ENCODE measurements at places on chromosomes 7 and 10.

DNA sequence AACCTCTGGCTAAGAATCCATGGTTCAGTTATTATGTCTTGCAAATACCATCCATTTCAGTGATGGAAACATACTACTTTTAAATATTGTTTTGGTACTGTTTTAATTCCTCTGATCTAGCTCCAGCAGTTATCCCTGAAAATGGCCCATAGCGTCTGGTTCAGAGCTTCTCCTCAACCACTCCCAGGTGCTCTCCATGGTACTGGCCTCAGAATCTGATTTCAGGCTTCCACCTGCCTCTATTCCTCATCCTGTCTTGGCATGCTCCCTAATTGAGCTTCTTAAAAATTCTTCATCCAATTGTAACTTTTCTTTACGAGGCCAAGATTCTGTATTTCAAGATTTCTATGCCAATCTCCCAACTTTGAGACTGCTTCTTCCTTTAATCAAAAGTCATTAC lies 236.3 kb downstream of the HTR7 start:
- no peak for DNase-seq

GRCh38 chr10:17788646-17789045 lies 20.5 kb upstream of the MRC1 start:
- no peak for DNase-seq

DNA sequence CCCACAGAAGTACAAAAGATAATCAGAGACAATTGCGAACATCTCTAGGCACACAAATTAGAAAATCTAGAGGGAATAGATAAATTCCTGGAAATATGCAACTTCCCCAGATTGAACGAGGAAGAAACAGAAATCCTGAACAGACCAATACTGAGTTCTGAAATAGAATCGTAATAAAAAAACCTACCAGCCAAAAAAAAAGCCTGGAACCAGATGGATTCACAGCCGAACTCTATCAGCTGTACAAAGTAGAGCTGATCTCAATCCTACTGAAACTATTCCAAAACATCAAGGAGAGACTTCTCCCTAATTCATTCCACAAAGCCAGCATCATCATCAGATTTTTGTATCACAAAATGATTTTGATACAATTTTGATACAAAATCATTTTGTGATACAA lies 206.4 kb downstream of the REEP3 start:
- no peak for DNase-seq

DNA sequence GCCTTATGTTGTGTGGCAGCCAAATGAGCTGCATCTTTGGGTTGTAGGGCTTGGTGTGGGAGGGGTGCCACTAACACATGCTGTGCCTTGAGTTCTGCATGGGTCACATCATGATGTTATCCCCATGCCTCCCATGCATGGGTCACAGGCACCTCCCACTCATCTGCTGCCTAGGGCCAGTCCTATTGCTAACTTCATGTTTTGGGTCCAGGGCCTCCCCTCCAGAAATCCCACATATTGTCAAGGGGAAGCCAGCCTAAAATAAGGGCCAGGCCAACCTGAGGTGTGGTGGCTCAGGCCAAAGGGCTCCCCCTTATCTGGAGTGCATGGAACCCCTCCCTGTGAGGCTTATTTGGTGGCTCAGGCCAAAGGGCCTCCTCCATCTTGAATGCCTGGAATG lies 299.0 kb downstream of the RPS24 start:
- DNase-seq, result no peak

GRCh38 chr10:124560377-124561105 lies 98.9 kb downstream of the LHPP start:
- DNase-seq, result peak; percentile 52

- no peak for DNase-seq
Observed at GRCh38 chr10:76395251-76395650, 963.8 kb downstream of the LRMDA start.

- DNase-seq, result no peak
Observed at GRCh38 chr10:63267414-63268148, 134.5 kb downstream of the NRBF2 start.

DNA sequence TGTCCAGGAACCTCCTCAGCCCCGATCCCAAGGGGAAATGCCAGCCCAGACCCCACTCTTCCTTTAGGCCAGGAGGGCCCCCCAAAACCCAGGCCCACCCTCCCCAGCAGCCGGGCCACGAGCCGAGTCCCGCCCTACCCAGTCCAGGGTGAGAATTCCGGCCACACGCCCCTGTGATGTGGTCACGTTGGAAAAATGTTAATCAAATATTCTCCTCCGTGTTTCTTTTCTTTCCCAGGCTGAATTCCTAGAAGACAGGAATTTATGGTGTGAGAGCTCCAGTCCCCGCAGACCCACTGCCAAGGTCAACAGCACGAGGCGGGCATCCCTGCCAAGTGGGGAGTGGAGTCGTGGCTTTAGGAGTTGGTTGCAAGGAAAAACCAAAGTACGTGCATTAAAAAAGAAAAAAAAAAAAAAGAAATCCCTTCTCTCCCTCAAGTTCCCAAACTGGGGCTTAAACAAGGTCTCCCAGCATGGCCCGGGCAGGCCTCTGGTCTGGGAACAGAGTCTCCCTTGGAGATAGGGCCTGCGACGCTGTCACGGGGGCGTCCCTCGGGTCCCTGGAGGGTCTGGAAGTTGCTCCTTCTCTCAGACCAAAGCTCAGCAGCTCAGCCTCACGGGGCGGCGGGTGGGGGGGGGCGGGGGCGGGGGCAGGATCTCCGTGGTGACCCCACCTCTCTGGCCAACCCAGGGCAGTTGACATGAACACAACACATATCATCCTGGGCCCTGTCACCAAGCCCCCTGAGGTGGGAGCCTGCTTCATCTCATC lies 28.1 kb upstream of the ELN start:
- DNase-seq, result no peak

DNA sequence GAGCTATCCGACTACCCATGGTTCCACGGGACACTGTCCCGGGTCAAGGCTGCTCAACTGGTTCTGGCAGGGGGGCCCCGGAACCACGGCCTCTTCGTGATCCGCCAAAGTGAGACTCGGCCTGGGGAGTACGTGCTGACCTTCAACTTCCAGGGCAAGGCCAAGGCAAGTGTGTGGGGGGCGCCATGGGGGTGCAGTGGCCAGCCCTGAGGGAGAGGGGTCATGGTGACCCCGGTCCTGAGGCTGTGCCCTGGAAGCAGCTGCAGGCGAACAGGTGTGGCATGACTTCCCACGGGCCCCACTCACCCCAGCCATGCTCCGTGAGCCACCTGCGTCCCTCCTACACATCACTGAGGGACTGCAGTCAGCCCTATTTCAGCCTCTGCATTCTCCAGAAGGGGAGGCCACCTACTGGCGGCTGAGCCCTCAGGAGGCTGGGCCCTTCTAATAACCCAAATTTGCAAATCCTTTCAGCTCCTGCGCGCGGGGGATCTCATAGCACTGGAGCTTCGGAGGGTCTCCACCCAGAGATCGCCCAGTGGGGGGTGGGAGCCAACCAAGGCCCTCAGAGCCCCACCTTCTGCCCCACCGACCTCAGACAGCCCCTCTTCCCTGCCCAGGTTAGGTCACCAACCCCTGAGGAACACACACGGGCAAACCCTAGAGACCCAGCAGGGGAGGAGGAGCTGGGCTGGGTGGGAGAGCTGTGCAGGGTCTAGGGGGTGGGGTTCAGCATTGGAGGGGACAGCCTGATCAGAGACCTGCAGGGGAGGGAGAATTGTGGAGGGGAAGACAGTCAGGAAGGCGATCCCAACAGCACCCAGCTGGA lies 30.8 kb downstream of the SH2B2 start:
- DNase-seq, result peak; percentile 70

DNA sequence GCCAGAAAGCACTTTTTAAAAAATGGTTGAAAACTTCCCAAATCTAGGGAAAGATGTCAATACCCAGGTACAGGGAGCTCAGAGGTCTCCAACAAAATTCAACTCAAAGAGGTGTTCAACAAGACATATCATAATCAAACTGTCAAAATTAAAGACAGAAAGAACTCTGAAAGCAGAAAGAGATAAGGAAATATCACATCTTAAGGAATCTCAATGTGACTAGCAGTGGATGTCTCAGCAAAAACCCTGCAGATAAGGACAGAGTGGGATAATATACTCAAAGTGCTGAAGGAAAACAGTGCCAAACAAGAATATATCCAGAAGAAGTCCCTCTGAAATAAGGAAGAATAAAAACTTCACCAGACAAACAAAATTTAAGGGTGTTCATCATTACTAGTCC lies 13.0 kb upstream of the GSTK1 start:
- DNase-seq, result no peak

- no peak for DNase-seq
Observed at GRCh38 chr10:124074501-124075109, 18.8 kb downstream of the CHST15 start.

DNA sequence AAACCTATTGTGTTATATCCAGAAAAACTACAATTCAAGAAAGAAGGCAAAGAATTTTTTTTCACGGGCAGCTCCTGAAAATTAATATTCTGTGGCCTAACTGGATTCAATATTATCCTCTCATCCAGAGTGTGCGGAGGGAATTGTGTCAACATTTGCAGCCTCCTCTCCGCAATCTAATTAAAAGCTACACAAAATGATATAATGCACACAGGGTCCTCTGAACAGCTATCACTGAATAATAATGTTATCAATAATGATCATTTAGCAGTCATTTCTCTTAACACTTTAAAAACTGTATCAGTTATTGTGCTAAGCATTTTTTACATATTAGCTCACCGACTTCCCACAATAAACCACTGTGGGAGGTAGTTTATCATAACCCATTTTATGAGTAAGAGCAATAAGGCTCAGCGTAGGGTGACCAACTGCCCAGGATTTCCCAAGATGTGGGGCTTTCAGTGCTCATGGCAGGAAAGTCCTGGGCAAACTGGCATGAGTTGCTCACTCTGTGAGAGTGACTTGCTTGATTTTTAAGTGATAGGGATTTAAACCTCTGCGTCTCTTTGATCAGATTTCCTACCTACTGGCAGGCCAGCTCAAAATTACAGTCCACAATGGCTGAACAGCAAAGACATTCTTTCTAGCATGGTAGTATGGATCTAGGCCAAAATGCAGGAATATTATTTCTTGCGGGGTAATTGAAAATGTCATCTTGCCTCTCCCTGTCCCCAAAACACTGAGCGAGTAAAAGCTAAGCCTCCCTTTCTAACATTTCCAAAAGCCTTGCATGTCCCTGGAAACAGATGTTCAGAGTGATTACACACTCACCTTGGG lies 65.7 kb downstream of the AOAH start:
- no peak for DNase-seq

DNA sequence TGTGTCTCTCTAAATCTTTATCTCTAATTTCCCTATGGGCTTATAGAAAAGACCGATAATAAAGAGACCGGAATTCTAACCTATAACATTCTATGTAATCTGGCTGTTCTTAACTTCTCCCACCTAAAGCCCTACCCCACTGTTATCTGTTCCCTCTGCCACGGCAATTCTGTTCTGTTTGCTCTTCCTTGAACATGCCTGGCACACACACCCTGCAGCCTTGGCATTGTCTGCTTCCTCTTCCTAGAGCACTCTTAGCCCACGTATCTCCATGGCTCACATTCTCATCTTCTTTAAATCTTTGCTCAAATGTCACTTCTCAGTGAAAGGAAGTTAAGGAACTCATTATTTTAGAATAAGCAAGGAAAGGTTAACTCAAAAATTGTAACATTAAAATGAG lies 309.2 kb downstream of the GPR158 start:
- no peak for DNase-seq

DNA sequence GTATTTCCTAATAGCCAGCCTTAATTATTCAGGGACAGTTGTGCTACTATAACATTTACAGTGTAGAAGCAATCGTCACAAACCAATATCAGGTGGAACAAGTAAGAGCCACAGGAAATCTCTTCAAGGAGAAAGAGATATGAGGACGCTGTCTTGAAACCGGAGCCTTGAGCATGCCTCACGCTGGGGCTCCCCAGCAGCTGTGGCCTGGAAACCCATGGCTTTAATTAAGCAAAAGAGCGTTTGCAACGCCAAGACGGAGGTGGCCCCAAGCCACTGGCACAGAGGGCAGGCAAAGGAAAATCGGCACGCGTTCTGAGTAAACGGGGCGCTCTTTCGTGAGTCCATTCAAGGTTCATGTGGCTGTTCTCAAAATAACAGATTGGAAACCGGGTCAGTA lies 84.4 kb downstream of the C10orf90 start:
- no peak for DNase-seq

GRCh38 chr10:5679606-5680005 lies 5.0 kb upstream of the TASOR2 start:
- DNase-seq, result no peak

- DNase-seq, result no peak
Observed at GRCh38 chr10:78177491-78178185, 144.0 kb downstream of the RPS24 start.

- no peak for DNase-seq
Observed at GRCh38 chr10:113961182-113962031, 82.3 kb upstream of the ADRB1 start.

DNA sequence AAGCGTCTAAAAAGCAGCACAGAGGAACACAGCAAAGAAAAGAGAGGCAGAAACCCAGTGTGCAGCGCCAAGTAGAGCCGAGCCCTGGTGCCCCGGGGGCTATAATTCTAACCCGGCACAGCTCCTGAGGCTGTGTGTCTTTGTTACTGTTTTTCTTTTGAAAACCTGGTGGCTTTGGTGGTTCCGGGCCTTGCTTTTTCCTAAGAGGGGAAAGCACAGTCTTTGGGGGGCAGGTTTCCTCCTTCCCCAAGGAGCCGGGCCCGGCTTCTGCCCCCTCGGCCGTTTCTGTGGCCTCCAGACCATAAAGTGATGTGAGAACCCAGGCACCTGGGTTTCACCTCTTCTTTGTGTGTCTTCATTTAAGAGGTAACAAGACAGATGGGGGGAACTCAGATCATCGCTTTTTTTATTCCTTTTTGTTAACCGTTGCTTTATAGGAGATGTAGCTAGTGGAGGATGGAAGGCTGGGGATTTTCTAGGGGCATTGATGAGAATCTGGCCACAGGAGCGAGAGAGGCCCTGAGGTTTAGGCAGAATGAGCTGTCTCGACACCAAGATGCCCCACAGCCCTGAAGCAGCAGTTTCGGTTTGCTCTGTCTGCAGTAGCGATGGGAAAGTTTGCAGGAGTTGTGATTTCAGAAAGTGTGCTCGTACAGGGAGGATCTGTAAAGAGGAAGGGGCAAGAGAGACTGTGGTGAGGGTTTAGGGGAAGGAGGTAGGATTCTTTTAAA lies 367.8 kb upstream of the GALNT17 start:
- DNase-seq, result no peak

- DNase-seq, result no peak
Observed at GRCh38 chr10:61987951-61988379, 86.5 kb downstream of the ARID5B start.

GRCh38 chr7:55308186-55308929 lies 56.8 kb upstream of the LANCL2 start:
- DNase-seq, result no peak

Measured in posterior cingulate gyrus (tissue), 11 donors.